ENCODE measurements at places on chromosomes 3 and 15. TPM values are rescaled to one million over a fixed set of nuclear protein-coding genes. Genes with fewer than 3 reads are reported as not detected.

PLA2G4E gene
- total RNA-seq: 0.14 TPM

WWTR1 gene
- total RNA-seq: 21.6 TPM

AADACL2 gene
- total RNA-seq: not detected

PATL2 gene
- under 0.01 TPM for total RNA-seq

CRTAP gene
- total RNA-seq: 114 TPM

LRRIQ4 gene
- total RNA-seq: not detected

GREM1 gene
- 0.07 TPM for total RNA-seq

CALML4 gene
- total RNA-seq: 3.8 TPM

CPNE9 gene
- total RNA-seq: not detected

LRTM1 gene
- total RNA-seq: not detected

TRH gene
- not detected for total RNA-seq

CCK gene
- total RNA-seq: 4.8 TPM

NMNAT3 gene
- total RNA-seq: 6.8 TPM

DGKG gene
- 0.34 TPM for total RNA-seq

SLC9A9 gene
- 8.9 TPM for total RNA-seq

PLIN1 gene
- 0.34 TPM for total RNA-seq

SLC24A5 gene
- total RNA-seq: not detected

THRB gene
- 14.2 TPM for total RNA-seq

SPRED1 gene
- 22.6 TPM for total RNA-seq

CP gene
- total RNA-seq: not detected

HDC gene
- under 0.01 TPM for total RNA-seq

SUCNR1 gene
- total RNA-seq: not detected

XPC gene
- 55.5 TPM for total RNA-seq

UCN2 gene
- total RNA-seq: 2.4 TPM

CCNDBP1 gene
- 35.3 TPM for total RNA-seq

LMCD1 gene
- 2.4 TPM for total RNA-seq

CELF6 gene
- 0.21 TPM for total RNA-seq

AHSG gene
- not detected for total RNA-seq

CLDN16 gene
- total RNA-seq: 1.0 TPM

SQOR gene
- total RNA-seq: 191 TPM

TBC1D2B gene
- total RNA-seq: 43.2 TPM

TGM5 gene
- total RNA-seq: 1.5 TPM

LMAN1L gene
- total RNA-seq: not detected

RTP4 gene
- total RNA-seq: under 0.01 TPM

SUCLG2 gene
- 29.4 TPM for total RNA-seq

STRIT1 gene
- total RNA-seq: not detected

RTP1 gene
- not detected for total RNA-seq

TICRR gene
- under 0.01 TPM for total RNA-seq

GNAT1 gene
- not detected for total RNA-seq

AGBL1 gene
- not detected for total RNA-seq
